ENCODE measurements at places on chromosomes 3 and 15.
A peak's percentile ranks its signal among the peaks of the same experiment; 100 is the strongest.

DNA sequence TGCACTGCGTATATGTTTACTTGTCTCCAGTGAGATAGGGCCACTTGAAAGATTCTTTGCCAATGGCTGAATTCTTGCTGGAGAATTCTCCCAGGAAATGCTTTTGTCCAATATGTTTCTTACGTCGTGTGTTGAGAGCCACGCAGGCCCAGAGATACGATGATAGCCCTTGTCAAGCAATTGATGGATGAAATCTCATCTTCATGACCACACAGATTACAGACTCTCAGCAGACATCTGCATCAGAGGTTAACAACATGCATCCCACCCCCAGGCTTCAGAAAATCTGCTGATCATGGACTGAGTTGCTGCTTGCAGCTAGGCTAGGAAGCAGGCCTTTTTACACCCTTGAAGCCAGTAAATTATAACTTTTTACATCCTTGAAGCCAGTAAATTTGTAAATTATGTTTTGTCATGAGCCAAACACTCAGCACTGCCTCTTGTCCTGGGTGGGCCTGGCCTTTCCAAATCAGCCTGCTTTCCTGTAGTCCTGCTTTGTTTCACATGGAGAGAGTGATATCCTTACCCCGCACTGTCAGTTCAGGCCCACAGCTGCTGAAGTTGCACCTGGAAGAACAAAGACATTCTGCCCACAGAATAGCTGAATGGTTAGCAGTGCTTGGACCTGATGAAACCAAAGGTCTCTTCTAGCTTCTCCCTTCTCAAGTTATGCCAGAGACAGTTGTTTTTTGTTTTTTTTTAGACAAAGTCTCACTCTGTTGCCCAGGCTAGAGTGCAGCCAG lies 84.4 kb downstream of the GPR156 start:
- DNase-seq, result no peak

GRCh38 chr15:99452010-99452409 lies 113.8 kb upstream of the MEF2A start:
- no peak for DNase-seq

GRCh38 chr3:67640023-67640660 lies 14.3 kb downstream of the SUCLG2 start:
- peak; percentile 13 for DNase-seq

DNA sequence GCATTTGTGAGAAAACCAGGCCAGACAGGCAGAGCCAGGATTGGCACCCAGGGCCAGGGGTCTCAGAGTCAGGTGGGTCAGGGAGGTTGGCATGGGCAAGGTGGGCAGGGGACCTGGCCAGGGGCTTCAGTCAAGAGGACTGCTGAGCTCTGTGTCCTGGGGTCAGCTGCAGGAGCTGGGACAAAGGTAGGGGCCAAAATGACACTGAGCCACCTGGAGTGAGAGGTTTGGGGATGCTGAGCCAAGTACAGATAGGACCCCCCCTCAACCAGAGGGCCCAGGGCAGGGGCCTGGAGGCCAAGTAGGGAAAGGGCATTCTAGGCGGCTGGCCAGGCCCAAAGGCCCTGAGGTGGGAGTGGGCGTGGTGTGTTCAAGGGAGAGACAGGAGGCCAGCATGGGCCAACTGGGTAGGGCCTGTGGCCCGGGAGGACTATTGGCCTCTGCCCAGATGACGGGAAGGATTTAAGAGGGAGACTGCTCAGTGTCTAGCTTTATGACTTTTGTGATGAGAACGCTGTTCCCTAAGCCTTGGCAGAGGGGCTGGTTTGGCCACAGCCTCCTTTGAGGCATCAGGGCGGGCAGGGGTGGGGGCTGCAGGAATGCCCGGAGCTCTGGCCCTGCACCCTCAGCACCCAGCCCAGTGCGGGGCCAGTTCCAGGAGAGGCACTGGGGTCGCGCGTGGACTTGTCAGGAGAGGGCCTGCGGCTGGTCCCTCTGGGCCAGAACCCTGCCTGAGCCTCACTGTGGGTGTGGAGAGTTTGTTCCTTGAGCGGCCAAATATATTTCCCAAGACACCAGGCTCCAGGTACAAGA lies 3.1 kb downstream of the CFAP100 start:
- no peak for DNase-seq

GRCh38 chr3:23779841-23780240 lies 25.9 kb upstream of the UBE2E1 start:
- no peak for DNase-seq

GRCh38 chr3:161422171-161422700 lies 50.9 kb upstream of the SPTSSB start:
- no peak for DNase-seq

GRCh38 chr15:71111181-71111565 lies 4.1 kb upstream of the THSD4 start:
- DNase-seq, result no peak

DNA sequence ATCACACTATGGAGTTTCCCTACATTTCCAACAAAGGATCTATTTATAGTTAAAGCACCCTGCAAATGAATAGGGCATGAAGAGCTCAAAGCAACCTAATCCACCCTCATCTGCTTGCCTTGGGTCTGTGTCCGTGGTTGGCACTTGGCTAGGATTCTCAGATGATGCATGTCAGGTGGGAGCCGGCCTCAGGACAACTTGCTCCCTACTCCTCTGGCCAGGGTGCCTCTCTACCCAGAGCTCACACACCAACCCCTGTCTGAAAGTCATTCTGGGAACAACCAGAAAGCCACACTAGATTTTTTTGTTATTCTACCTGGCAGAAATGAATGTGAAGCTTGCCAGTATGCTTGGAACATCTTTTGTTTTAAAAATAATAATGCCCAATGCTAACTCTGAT lies 13.2 kb downstream of the ARHGEF3 start:
- DNase-seq, result no peak

DNA sequence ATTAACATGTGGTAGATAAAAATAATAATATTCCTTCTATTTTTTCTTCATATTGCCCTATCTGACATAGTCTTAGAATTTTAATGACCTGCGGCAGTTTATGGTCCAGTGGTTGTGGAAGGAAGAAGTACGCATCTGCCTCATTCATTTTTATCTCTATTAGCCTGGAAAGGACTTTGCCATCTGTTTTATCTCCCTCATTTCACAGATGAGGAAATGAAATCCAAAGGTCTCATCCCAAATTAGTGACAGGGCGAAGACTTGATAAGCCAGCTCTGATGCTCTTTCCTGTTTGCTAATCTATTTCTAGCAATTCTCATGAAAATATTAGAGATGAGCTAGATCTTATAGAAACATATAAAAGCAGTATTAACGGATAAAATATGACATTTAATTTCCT lies 113.3 kb downstream of the KLHL25 start:
- DNase-seq, result no peak

DNA sequence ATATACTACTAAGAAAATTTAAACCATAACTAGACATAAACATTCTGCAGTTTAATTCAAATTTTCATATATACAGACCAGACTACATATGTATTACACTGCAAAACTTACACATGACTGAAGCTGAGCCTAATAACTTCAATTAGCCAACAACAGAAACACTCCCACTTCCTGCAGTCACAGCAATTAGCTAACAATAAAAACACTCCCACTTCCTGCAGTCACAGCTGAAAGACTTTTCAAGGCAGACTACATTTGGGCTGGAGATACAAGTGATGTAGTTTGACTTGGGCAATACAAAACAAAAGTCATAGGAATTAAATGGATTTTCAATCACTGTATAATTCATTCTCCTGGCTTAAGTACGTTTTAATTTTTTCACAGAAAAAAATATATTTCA lies 10.3 kb downstream of the TM2D3 start:
- DNase-seq, result no peak

DNA sequence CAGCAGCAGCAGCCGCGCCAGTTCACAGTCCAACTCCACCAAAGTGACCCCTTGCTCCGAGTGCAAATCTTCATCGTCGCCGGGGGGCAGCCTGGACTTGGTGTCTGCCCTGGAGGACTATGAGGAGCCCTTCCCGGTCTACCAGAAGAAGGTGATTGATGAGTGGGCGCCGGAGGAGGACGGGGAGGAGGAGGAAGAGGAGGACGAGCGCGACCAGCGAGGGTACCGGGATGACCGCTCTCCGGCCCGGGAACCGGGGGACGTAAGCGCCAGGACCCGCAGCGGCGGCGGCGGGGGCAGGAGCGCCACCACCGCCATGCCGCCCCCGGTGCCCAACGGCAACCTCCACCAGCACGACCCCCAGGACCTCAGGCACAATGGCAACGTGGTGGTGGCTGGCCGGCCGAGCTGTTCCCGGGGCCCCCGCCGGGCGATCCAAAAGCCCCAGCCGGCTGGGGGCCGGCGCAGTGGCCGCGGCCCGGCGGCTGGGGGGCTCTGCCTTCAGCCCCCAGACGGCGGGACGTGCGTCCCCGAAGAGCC lies 224.1 kb upstream of the IL12A start:
- no peak for DNase-seq

DNA sequence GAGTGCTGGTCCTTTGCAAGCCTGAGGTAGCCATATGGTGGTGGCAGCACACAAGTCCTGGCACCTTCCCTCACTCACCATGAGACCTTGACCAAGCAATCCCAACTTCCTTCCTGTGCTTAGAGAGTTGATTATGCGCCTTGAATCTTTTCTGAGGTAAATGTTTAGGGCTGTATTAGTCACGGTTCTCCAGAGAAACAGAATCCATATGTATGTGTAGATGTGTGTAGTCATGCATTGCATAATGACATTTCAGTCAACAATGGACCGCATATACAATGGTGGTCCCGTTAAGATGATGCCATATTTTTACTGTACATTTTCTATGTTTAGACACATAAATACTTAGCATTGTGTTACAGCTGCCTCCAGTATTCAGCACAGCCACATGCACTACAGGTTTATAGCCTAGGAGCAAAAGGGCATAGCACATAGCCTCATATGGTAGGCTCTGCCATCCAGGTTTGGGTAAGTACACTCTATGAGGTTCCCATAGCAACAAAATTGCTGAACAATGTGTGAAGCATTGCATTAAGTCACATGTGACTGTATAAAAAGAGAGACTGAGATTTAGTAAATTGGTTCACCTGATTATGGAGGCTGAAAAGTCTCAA lies 20.2 kb upstream of the NUP210 start:
- DNase-seq, result no peak

DNA sequence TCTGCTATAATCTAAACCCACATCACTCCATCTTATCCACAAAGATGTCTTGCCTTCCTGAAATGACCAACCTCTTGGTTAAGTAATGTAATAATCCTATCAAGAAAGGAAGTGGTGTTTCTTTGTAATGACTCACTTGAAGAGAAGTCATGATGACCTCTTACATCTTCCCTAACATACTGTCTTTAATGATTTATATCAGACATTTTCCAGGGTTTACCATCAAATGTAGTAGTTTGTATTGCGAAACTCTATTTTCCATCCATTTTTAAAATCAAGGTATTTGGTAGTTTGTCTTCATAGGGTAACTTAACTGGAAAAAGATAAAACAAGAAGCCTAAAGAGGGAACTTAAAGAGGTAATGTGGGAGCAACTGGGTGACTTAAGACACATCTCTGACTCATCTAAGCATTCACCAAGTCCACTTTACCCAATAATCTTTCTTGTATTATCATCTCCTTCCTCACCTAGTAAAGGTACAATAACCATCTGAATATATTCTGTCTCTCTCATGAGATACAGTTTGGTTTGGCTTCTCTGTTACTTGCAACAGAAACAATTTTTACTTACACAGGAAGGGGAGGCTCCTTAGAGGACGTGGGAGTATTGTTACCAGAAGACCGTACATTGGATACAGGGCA lies 5.7 kb upstream of the MAPK6 start:
- no peak for DNase-seq

DNA sequence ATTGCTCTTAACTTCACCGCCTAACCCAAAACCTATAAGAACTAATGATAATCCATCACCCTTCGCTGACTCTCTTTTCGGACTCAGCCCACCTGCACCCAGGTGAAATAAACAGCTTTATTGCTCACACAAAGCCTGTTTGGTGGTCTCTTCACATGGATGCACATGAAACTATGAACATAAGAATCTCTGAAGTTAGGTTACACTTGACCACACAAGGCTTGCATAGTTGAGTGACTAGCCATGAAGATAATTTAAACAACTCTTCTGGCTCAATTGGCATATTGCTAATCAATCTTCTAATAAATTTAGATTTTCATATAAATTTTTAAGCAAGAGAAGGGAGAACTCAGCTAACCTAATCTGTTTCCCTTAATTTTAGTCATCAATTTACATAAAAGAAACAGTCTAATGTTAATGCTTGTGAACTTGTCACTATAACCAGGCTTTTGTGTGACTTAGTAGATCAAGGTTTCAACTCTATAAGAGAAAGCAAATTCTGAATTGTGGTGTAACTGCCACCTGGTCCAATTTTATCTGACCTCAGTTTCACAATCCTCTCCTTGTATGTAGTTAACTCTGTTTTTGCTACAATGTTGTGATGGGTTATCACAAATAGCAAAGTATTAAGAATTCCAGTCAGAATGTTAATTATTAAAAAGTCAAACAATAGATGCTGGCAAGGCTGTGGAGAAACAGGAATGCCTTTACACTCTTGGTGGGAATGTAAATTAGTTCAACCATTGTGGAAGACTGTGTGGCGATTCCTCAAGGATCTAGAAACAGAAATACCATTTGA lies 82.0 kb downstream of the HHLA2 start:
- no peak for DNase-seq

DNA sequence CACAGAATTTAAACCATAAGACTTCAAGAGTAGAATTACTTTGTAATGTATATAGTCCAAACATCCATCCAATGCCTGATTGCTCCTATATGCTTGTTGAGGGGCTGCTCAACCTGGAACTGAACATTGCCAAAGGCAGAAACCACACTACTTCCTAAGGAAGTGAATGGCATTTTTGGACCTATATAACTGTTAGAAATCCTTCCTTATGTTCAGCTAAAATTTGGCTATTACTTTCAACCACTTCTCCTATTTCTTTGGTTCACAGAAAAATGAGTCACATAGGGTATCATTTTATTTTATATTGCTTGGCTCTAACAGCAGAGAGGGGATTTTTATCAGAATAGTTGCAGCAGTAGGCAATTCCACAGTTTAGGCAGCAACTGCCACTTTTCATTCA lies 342.1 kb downstream of the SLC9A9 start:
- DNase-seq, result no peak

- DNase-seq, result no peak
Observed at GRCh38 chr3:193851428-193851847, 258.4 kb downstream of the OPA1 start.

- DNase-seq, result no peak
Observed at GRCh38 chr15:35958975-35959374, 413.0 kb upstream of the DPH6 start.

- DNase-seq, result no peak
Observed at GRCh38 chr3:157999246-157999645, 107.0 kb downstream of the SHOX2 start.

GRCh38 chr3:188262913-188263683 lies 109.1 kb downstream of the LPP start:
- DNase-seq, result peak; percentile 91

DNA sequence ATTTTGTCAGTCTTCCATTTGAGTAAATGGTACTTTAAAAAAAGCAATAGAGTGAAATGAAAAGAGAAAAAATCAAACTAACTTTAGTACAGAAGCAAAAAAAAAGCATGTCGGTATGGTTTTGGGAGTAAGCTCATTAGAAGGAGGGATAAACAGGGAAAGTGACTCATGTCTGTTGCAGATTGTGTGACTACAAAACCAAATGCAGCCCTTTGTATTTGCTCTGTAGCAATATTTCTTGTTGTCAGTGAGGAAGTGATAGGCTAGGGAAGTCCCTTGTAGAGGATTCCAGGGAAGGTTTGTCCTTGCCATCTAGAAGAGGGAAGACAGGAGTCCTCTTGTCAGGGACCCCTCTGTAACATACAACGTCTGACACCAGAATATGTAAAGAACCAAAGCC lies 150.5 kb upstream of the POU1F1 start:
- no peak for DNase-seq
